SIG-M5 (cell line): ENCODE measurements at places on chromosomes 2 and 18.

GRCh38 chr2:108965540-108966289 is 23.3 kb downstream of the EDAR start:
- no peak for DNase-seq

DNA sequence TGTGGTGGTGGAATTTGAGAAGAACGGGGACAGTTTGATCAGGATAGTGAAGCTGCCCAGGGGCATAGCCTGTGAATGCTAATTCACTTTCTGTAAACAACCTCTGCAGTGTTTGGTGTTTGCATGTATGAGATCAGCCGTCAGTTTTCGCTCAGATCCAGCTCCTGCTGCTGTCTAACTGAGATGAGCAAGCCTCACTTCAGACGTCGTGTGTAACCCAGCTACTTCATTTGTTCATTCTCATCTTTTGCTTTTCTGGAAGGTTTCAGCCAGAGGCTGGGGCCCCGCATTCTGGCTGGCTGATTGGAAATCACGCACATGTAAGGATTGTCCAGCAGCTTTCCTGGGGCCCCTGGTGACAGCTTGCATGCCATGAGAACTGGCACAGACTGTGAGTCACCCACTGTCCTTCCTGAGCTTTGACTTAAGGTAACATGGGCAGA is 48.9 kb downstream of the LDLRAD4 start:
- no peak for DNase-seq

GRCh38 chr2:43898134-43898837 is 59.5 kb downstream of the ABCG8 start:
- no peak for DNase-seq

- DNase-seq, result no peak
Observed at GRCh38 chr2:217365656-217366055, 505.8 kb upstream of the TNP1 start.

- no peak for DNase-seq
Observed at GRCh38 chr2:99537910-99538485, 48.2 kb upstream of the REV1 start.

GRCh38 chr2:45255563-45255962 is 246.3 kb upstream of the SIX2 start:
- DNase-seq, result no peak

GRCh38 chr2:133107058-133107815 is 437.2 kb upstream of the LYPD1 start:
- no peak for DNase-seq

DNA sequence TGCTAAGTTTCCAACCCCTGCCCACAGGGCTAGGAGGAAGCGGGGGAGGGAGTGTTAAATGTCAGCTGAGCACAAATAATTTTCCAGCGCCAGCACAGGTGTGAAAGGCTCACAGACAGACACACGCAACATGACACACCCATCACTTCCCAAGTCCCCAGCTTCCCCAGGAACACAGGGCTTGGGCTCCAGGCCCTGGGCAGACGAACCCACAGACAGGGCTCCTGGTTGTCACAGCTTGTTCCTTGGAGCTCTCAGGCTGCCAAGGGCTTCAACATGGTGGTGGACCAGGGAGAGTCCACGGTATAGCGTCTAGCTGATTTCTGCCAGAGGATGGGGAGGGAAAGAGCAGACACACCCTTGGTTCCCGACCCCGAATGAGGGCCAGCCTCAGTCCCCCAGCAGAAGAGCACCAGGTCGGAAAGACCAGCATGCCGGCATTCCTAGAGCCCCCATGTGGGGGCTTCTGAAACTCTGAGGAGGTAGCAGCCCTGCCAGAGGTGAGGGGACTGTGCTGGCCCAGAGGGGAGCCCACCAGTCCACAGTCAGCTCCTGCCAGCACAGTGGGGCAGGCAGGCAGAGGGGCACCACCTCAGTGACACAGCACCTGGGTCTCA is 1.9 kb downstream of the DUSP2 start:
- no peak for DNase-seq

DNA sequence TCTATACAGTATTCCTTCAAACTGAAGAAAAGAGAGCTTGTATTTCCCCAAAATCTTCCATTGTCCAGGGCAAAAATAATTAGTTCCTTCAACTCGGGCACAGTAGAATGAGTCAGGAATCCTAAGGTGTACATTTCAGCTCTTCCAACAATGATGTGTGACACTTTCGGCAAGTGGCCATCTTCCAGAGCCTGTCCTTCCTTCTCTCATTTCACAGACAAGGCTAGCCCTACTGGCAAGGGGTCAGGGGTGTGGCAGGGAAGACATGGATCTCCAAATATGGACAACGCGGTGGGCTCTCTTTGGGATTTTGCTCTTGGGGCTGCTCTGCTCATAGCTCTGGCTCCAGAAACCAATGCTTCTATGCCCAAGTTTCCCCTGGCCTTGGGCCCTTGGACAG is 6.0 kb downstream of the B4GALT6 start:
- no peak for DNase-seq

GRCh38 chr2:217858519-217859491 is 144.0 kb downstream of the TNS1 start:
- no peak for DNase-seq

- no peak for DNase-seq
Observed at GRCh38 chr18:23422751-23423418, 30.2 kb upstream of the RIOK3 start.

GRCh38 chr2:72136933-72137497 is 10.6 kb downstream of the CYP26B1 start:
- DNase-seq, result no peak

DNA sequence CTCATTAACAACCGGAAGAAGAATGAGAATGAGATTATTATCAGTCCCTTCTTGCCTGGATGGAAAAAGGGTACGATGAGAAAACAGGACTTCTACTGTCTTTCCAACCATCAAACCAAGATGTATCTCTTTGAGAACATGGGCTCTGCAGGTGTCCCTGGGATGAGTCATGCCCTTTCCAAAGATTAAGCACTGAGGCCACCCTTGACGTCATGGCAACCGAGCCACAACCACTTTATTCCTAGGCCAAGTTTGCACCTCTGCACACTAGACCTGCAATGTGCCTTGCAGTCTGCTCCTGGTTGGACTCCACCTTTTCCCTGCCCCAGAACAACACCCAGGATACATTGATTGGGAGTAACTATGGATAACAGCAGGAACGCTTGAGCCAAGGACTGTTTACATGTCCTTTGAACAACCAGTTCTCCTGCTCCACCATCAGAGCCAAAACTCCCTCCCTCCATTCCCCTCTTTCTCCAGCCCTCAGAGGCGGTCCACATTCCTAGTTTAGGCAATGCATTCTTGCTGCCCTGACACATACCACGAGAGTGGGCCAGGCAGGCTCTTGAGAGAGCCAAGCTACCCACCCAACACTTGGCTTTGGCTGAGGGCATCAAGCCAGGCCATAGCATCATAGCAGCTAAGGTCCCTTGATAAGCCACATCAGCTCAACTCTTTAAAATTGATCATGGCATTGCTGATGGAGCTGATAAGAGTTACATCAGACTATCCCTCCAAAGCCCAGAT is 310.7 kb downstream of the TNS1 start:
- DNase-seq, result no peak

- DNase-seq, result no peak
Observed at GRCh38 chr18:61400716-61401115, 67.5 kb downstream of the CDH20 start.

- DNase-seq, result no peak
Observed at GRCh38 chr18:13261661-13262357, 43.2 kb downstream of the LDLRAD4 start.

- no peak for DNase-seq
Observed at GRCh38 chr2:230455005-230455684, 39.1 kb downstream of the SP100 start.

- DNase-seq, result no peak
Observed at GRCh38 chr18:60485201-60485600, 112.6 kb upstream of the MC4R start.

DNA sequence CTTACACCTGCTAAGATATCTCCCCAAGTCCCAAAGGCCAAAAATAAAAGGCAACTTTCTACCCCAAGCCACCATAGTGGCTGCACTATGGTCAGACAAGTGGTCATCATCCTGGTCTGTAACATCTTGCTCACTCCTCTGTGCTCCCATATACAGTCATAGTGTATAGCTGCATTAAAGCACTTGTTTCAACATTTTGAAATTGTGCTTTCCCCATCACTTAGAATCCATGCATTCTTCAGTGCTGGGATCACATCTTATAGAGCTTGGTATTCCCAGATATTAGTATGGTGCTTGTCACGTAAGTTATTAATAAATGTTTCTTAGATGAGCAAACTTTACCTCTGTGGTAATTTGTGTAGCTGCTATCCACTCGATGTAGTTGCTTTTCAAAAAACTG is 40.4 kb upstream of the CDC42EP3 start:
- DNase-seq, result no peak

DNA sequence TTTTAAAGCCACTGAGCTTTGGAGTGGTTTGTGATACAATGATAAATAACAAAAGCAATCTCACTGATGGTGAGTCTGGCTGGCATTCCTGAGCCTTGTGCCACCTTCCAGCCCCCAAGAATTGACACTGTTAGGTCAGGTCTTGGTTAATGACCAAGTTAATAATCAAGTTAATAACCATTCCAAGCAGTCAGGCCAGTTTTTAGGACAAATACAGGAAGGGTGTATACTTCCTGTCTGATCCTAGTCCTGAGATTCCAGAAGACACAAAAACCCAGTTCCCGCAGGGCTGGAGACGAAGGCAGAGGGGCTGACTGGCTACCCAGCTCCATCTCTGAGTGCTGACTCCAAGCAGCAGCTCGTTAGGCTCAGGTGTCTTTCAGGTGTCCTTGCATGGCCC is 74.6 kb upstream of the LAPTM4A start:
- no peak for DNase-seq

- DNase-seq, result peak; percentile 19
Observed at GRCh38 chr2:64862623-64863022, 126.6 kb upstream of the SLC1A4 start.
